Brain pericyte (primary cell): ENCODE measurements at places on chromosomes 12 and 14.

DNA sequence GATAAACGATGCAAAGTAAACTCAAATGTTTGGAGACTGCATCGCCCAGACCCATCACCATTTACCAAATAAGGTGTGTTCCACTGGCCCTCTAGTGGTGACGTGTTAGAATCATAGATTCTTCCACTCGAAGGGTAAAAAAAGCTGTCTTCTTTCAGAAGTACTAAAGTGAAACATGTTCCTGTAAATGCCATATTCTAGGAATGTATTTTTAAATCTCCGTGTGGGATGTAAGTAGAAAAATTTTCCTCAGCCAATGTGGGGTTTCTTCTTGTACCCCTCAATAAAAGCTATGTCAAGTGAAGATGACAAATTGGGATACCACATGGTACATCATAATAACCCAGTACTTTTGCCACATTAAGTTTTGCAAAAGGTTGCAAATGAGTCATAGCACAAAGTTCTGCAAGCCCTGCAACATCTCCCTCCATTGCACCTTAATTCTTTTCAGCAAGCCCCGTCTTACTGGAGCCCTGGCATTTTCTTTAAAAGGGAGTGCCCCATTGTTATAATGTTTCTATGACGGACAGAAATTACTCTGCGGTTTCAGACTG is 100.8 kb downstream of the CCER1 start:
- DNase-seq, result no peak

DNA sequence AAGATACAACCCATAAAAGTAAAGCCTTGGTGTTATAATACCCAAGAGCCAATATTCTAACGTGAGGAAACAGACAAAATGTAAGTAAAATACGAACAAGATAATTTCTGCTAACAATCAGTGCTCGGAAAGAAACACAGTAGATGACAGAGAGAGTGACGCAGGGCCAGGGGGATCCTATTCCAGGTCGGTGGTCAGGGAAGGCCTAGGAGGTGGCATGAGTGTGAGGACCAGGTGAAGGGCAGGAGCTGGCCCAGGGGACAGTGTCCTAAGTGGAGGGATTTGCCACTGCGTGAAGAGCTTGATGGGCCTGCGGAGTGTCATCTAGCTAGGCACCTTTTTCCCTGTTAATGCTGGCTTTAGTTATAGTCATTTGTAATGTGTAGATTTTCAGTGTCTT is 35.3 kb downstream of the ETV6 start:
- no peak for DNase-seq

- no peak for DNase-seq
These were observed 1.0 kb upstream of the GXYLT1 start for GRCh38 chr12:42145552-42146215.

DNA sequence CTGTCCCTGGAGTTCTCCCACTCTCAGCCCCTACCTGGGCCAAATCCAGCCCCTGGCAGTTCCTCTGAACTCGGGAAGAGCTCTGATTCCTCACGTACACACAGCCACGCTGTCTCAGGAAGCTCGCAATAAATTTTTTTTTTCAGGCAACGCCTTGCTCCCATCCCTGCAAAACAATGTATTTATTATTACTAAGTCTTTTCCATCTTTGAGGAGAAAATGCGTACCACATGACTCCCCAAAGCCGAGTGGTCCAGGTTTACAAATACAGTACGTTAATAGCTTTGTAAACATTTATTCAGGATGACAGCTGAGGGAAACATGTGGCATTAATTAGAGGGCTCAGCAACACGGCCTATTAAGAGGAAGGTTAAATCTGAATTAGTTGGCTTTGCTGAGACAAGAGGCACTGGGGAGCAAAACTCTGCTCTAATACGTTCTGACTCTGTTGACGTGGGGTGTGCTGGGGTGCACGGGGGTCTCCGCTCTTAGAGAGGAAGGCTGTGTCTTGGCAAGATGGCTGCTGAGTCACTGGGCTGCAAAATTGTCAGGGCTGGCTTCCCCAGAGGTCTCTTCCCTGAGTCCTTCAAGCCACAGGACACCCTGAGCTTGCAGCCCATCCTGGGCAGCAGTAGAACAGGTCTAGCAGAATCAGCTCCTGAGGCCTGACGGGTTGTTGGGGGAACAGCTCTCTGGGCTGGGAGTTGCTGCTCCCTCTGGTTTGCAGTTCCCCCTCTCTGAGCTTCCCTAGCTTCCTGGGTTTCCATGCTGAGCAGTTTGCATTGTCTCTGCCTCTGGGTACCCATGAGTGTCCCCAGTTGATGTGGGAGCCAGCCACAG is 185.2 kb upstream of the TBX3 start:
- DNase-seq, result no peak

DNA sequence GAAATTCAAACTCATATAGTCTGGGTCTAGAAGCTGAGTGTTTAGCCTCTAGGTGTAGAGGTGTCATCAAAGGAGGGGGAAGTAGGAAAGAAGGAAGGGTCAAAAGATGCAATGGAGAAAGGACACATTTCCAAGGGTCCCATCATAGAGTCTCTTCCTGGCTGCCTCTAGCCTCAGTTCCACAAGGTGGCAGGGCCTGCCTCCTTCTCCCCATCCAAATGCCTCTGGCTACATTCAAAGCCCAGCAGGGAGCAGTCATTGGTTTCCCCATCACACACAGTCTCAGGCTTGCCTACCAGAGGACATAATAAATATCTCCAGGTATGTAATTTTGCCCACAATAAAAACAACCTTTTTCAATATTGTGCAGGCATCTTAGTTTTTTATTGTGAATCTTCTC is 2.1 kb upstream of the CCT2 start:
- no peak for DNase-seq

DNA sequence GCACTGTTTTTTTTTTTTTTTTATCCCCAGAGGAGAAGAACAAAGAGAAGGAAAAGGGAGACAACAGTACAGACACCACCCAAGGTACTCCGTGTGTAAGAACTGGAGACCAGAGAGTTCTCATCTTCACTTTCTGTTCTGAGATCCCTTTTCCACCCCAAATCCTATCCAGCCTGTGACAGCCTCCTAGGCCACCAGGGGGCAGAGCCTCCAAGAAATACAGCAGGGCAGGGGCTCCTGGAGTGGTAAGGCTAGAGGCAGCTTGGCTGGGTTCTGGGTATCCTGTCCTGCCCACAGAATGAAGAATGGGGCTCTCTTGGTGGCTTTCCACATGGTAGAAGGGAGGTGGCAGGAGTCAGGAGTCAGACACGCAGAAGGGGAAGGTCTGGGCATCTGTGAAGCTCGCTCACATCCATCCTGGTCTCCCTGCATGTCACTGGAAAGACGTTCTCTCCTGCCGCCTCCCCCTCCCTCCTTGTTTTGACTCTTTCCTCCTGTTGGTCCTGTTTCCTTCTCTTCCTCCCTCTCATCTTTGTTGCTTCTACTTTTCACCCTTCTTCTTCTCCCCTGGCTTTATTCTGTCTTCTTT is 12.0 kb downstream of the CLSTN3 start:
- no peak for DNase-seq

GRCh38 chr12:99810718-99811593 is 163.4 kb downstream of the GARIN6 start:
- DNase-seq, result no peak

DNA sequence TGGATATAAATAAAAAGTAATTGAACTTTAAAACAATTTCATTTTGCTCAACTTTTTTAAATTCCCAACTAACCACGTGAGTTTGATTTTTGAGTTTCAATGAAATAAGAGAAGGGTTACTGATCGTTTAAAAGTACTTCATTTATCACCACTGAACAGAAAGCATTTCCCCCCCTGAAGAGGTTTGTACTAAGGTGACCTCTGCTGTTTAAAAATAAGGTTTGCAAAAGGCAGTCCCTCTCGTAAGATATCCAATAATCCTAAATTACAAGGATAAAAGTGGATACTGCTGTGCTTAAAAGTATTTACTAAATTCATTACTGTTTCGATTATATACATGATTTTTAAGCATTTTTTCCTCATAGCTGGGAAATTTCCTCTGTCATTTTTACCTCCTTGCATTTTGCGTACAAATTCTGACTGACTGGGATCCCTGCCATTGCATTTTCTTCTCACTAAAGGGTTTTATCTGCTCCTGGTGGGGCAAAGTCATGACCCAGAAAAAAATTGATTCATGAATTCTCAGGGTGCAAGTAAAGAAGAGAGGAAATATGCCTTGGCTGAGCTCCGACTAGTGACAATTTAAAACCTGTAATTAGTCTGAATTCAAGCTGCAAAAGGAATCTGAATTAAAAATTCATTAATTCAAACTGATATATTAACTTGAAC is 463.8 kb downstream of the PRKD1 start:
- no peak for DNase-seq

- DNase-seq, result no peak
These were observed 399.8 kb downstream of the RGS6 start for GRCh38 chr14:72332046-72332445.

DNA sequence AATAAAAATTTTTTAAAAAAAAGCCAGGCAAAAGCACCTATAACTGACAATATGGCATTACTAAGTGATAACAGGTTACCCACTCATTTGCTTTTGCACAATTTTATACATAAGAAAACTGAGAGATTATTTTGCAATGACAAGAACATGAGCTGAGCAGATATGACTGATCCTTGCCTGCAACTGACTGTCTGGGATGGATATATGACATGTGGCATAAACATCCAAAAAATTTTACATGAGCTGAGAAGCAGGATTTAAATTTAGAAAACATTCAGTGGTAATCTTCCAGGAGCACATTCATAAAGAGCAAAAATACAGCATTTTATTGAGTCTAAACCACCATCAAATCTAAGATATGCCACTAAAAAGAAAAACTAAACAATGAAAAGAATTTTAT is 125.3 kb upstream of the TMEM233 start:
- no peak for DNase-seq

GRCh38 chr14:92481386-92481785 is 32.2 kb upstream of the RIN3 start:
- DNase-seq, result peak; percentile 41

DNA sequence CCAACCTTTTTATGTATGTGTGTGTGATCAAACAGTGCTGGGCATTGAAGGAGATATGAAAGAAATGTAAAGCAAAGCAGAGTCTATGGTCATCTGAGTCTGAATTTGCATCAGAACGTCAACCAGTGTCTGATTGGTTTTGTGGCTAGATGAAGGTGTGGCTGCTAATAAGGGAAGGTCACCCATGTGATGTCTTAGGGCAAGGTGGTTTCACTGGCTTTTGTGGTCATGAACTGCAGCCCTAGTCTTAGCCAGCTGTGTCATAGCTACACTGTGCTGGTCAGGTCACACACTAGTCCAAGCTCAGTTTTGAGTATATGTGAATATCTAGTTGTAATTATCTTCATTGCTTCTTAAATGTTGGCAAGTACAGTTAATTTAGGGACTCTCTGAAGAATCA is 105.8 kb downstream of the TGFB3 start:
- no peak for DNase-seq

- DNase-seq, result no peak
These were observed 119.3 kb upstream of the FSCB start for GRCh38 chr14:44626423-44626822.

GRCh38 chr14:71290301-71290700 is 383.0 kb downstream of the PCNX1 start:
- DNase-seq, result no peak

- no peak for DNase-seq
These were observed 180.4 kb upstream of the FKBP4 start for GRCh38 chr12:2614341-2614740.

DNA sequence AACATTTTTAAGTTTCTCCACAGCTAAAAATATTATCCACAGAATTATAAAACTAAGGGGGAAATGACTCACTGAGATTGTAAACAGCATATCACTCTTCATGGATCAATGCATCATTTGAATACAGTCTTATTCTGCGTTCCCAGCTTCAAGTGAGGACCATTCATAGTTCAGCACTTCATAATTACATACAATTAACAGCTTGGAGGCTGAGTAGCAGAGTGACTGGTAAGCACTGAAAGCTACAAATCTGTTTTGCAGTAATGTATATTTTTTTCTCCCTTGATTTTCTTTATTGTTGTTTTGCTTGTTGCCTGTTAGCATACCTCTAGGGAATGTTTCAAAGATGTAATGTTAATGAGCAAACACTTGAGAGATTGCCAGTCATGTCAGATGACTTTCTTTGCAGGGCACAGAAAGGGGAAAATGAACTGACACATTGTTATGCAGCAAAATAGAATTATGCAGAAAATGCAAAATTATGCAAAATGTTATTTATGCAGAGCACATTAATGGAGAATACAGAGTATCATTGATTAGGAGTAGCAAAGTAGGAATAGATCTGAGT is 138.6 kb downstream of the RPS29 start:
- DNase-seq, result no peak

DNA sequence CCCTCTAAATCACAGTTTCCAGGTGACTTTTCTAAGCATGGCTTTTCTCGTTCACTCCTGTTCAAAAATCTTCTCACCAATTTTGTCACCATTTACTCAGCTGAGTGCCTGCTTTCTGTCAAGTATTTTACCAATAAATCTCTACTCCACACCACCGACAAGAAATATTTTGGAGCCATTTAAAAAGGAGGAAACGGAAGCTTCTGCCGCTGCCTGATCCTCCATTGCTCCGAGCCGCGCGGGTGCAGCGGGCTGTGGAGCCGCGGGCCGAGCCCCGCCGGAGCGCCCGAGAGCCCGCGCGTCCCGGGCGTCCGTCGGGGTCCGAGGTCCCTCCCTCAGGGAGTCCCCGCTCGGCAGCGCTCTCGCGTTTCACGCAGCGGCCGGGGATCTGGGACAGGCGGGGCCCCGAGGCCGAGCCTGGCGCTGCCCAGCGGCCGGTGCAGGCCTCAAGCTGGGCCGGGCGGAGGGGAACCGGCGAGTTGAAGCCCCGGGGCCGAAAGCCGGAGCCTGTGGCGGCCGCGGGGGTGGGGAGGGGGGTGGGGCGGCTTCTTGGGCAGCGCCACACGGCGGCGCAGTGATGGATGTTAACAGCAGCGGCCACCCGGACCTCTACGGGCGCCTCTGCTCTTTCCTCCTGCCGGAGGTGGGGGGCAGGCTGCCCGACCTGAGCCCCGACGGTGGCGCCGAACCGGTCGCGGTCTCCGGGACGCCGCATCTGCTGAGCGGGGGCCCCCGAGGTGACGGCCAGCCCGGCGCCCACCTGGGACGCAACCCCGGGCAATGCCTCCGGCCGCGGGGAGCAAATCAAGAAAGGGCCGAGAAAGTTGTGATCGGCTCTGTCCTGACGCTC is 1.1 kb upstream of the HEBP1 start:
- no peak for DNase-seq

DNA sequence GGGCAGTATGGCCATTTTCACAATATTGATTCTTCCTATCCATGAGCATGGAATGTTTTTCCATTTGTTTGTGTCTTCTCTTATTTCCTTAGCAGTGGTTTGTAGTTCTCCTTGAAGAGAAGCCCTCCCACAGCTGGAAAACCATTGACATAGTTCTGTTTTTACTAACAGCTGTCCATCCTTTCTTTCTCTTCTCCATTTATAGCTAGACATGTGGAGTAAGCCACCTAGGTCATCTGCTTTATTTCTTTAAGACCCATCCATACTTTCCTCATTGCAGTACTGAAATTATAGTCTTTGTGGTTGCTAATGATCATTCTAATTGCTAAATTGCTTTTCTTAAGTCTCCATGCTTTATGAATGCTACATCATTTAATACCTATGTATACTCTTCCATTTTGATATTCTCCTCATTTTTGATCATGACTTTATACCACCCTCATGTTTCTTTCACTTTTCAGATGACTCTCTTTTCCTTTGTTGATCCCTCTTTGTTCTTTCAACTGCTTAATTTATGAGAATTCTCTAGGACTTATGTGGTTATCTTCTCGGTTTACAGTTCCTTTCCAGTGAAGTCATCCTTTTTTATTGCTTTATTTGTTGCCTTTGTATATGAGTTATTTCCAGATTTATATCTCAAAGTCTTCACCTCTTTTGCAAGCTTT is 114.2 kb downstream of the PCNX1 start:
- DNase-seq, result no peak

GRCh38 chr14:23929136-23929535 is 24.4 kb upstream of the DHRS4 start:
- no peak for DNase-seq
